Tibial nerve (tissue), 4 donors: ENCODE measurements at places on chromosomes 5 and 9. TPM values are rescaled to one million over a fixed set of nuclear protein-coding genes. Genes with fewer than 3 reads are reported as not detected.

GRCh38 chr9:101220341-101220740 is 164.5 kb downstream of the BAAT start:
- H3K4me3 ChIP-seq = no peak overlapping the region
- no peaks in the 10 kb centered on the region for H3K27me3 ChIP-seq
- no peak overlapping the region for H3K27ac ChIP-seq
- no peaks in the 10 kb centered on the region for H3K36me3 ChIP-seq
- no peaks in the 10 kb centered on the region for H3K4me1 ChIP-seq
- no peak for DNase-seq

GRCh38 chr9:136481558-136481957 is 1.3 kb downstream of the SEC16A start:
- peak overlapping the region; percentile 99 for H3K4me3 ChIP-seq
- DNase-seq = no peak
- peaks cover 9% of the 10 kb centered on the region for H3K36me3 ChIP-seq
- peaks cover 33% of the 10 kb centered on the region for H3K4me1 ChIP-seq
- H3K27ac ChIP-seq = peak overlapping the region; percentile 100
- H3K27me3 ChIP-seq = no peaks in the 10 kb centered on the region

LRRTM2 gene
- 0.20 TPM for total RNA-seq

DNA sequence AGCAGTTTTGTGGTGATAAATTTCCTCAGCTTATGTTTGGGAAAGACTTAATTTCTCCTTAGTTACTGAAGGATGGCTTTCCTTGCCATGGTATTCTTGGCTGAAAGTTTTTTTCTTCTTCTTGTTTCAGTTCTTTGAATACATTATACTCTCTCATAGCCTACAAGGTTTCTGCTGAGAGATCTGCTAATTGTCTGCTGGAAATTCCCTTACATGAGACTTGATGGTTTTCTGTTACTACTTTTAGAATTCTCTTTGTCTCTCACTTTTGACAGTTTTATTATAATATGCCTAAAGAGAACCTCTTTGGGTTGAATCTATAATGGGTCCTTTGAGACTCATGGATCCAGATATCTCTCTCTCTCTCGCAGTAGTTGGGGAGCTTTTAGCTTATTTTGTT is 693.6 kb downstream of the PRELID2 start:
- no peak for DNase-seq
- no peaks in the 10 kb centered on the region for H3K4me1 ChIP-seq

DNA sequence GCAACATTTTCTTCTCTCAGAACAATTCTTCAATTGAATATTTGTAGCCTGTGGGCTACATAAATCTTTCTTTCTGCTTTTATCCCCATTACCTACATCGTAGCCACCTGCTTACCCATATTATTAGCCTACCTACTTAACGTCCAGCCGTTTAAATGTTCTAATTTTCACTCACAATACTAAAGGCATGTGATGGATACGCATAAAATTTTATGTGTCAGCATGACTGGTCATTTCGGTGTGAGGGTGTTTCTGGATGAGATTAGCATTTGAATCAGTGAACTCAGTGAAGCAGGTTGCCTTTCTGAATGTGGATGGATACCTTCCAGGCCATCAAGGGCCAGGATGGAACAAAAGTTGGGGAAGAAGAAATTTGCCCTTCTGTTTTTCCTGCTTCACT is 1722.5 kb upstream of the ACO1 start:
- H3K36me3 ChIP-seq = no peaks in the 10 kb centered on the region
- DNase-seq = no peak
- H3K27me3 ChIP-seq = no peaks in the 10 kb centered on the region
- no peaks in the 10 kb centered on the region for H3K4me1 ChIP-seq

LHX3 gene
- not detected for total RNA-seq

DNA sequence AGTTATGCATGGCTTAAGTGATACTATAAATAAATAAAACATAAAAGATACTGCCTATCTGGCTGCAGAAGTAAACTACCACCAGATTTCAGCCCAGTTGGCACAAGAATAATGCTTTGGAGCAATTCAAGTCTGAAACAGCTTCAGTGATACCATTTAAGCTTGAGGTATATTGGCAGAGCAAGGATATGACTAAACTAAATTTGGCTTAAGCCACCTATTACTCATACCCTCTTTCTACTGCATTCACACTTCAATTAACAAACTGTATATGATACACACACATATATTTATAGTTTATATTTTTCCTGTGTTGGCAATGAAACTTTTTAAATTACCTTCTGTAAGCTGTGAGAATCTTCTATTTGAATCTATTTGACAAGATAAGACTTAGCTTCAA is 431.9 kb downstream of the ANXA1 start:
- H3K27ac ChIP-seq = no peak overlapping the region
- H3K4me3 ChIP-seq = no peak overlapping the region
- H3K36me3 ChIP-seq = no peaks in the 10 kb centered on the region
